ENCODE measurements at places on chromosomes 16 and 17.

GRCh38 chr16:12532871-12533610, 270.6 kb downstream of the CPPED1 start:
- peak; percentile 70 for DNase-seq

DNA sequence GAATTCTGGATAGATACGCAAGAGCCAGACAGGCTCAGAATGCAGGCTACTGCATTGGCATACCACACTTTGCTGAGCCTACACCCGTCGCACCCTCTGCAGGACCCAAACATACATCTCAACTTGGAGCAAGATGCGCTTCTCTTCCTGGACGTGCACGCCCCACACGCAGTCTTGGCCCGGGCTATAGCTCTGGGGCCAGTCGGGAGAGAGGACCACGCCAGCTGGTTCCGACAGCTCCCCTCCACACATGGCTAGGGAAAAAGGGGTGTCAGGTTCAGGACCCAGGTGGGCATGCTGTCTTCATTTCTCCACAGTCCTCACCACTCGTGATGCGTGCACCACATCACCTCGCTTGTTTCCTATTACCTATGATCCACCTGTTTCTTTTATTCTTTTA, 15.1 kb upstream of the CDIPT start:
- no peak for DNase-seq

GRCh38 chr17:61491981-61492380, 39.8 kb downstream of the TBX4 start:
- DNase-seq, result no peak

DNA sequence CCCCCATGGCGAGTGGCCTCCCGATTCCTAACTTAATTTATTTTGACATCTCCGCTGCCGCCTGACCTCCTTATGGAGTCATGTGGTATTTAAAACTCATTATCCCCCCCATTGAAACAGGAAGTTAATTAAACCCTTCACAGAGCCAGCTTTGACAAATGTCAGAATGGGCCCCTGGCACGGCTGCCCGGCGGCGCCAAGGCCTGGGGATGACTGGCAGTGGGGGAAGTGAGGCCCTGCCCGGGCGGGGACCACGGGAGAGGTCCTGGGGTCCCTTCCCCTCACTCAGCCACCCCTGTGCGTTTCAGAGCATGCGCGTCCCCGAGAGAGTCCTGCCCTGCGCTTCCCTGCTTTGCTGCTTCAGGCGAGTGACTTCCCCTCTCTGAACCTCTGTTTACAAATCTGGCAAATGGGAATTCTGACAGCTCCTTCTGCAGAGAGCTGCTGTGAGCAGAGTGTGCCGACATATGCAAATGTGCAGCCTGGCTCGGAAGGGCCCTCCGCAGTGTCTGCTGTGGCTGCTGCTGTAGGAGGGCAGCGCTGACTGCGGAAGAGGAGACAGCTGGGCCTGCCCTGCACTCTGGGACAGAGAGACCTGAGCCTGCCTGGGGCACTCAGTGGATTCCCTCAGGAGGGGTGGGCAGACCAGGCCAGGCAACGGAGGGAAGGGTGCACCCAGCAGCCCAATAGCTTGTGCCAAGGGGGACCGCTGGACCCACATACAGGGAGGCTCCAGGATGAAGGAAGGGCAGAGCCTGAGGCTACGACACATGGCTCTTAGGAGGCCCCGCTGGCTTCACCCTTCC, 4.4 kb upstream of the ZFPM1 start:
- no peak for DNase-seq

GRCh38 chr16:68232335-68232734, 3.6 kb downstream of the ESRP2 start:
- DNase-seq, result no peak

GRCh38 chr16:12898551-12898950, 2.8 kb upstream of the SHISA9 start:
- DNase-seq, result no peak

DNA sequence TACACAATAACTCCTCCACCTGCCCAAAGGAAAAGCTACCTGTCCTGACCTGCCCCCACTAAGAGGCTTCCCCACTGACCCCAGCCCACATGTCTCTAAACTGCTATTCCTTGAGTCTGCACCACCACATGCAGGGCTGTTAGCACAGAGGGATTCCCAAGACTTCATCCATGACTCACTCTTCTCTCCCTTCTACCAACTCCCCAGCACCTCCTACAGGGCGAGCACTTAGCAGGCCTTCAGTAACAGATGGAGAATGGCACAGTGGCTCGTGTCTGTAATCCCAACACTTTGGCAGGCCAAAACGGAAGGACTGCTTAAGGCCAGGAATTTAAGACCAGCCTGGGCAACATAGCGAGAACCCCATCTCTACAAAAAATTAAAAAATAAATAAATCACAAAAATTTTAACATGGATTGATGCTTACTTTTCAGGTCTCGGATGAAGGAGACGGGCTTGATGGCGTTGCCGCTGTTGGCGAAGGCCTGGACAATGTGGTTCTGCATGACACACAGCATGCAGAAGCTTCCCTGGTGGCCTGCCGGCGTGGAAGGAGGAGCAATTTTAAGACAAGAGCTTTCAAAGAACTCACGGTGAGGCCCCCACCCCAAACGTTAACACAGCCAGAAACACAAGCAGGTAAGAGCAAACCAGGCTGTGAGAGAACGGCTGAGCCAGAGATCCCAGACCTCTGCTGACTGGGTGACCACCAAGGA, 12.0 kb downstream of the USP36 start:
- DNase-seq, result peak; percentile 59

DNA sequence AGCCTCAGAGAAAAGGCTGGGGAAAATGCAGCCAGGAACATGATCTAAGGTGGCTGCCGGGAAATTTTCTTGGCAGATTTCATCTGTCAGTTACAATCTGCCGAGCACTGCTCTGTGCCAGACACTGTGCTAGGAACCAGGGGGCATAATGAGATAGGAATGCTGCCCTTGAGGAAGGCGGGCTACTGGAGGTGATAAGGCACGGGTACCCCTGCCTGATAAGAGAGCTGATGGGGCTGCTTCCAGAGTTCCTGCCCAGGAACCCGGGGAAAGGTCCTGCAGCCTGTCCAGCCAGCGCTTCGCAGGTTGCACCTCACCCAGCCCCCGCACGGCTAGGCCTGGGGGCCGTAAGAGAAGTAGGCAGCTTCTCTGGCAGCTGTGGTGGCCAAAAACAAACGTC, 3.1 kb downstream of the SCNN1G start:
- DNase-seq, result no peak

GRCh38 chr17:49548506-49549310, 27.0 kb upstream of the NXPH3 start:
- DNase-seq, result peak; percentile 43

- no peak for DNase-seq
Measured at GRCh38 chr16:30088237-30088831, 3.4 kb downstream of the TBX6 start.

GRCh38 chr17:21125862-21126261, 902 bp upstream of the DHRS7B start:
- DNase-seq, result peak; percentile 60

- no peak for DNase-seq
Measured at GRCh38 chr16:11501632-11502031, 85.1 kb downstream of the LITAF start.

DNA sequence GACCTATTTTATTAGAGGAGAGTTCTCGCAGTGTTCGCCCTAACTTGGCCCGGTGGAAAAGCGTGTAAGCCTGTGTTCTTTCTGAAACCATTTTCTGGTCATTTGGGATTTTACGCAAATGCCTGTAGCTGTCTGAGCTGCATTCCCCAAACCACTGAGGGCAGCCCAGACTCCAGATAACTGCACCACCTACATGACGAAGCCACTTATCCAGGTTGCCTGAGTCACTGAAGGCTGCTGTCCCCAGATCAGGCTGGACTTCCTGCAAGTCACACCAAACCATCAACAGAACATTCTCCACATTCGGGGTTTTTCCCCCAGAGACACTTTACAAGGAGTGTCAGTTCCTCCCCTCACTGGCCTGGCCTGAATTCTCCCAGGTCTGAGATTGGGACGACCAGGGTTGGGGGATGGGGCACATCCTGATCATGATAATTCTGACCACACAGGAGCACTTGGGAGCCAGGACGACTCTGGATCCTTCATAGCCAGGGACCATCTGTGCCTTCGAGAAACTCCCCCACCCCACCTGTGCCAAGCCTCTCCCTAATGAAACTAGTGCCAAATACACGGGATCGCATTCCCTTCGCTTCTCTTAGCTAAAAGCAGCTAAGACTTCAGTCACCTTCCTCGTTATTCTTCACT, 2.3 kb downstream of the RPRML start:
- DNase-seq, result no peak

GRCh38 chr17:16036261-16036660, 36.6 kb downstream of the TTC19 start:
- no peak for DNase-seq

DNA sequence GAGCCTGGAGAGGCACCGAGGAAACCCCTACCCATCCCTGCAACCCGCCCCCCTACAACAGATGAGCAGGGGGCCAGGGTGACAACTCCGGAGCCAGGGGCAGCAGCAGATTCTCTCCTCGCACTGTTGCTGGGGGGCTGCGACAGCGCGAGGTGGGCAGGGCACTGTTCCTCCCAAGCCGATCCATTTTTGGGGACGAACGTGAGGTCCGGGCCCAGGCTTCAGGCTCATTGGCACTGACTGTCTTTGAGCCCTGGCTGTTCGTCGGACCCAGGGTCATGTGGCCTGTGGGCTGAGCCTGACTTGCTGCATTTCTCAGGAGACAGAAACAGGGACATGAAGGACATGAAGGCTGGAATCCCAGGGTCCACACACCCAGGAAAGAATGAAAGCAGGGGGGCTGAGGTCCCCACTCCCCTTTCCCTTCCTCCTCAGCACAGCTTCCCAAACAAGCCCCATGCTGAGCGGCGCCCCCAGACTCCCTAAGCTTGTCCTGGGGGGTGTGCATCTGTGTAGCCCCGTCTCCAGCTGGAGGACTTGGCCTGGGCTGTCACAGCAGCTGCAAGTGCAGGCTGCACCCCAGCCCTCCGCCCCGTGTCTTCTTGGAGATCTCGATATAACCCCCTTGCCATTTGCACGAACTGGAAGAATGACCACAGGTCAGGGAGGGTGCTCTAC, 18.7 kb downstream of the CEP295NL start:
- DNase-seq, result no peak

GRCh38 chr17:15663176-15663575, 20.9 kb downstream of the TRIM16 start:
- no peak for DNase-seq

- DNase-seq, result no peak
Measured at GRCh38 chr17:2878751-2879254, 82.6 kb downstream of the RAP1GAP2 start.

- no peak for DNase-seq
Measured at GRCh38 chr16:82181461-82182185, 11.6 kb upstream of the MPHOSPH6 start.

DNA sequence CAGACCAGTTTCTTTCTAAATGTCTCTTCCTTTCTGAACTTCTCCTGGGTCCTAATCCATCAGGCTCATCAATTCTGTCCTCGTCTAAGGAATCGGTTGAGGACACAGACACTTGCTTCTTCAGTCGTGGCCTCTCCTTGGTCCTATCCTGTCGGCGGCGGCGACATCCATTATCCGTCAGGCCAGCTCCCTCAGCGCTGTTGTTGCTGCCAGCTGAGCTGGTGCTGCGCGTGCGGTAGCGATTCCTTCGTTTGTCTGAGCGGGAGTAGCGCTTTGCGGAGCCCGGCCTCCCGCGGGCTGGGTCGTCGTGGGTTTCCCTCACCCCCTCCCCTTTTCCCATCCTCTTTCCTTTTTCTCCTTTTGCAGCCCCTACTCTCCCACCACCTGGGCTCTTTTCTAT, 3.8 kb downstream of the SMG6 start:
- no peak for DNase-seq

GRCh38 chr16:28936784-28937155, 5.0 kb downstream of the CD19 start:
- no peak for DNase-seq

DNA sequence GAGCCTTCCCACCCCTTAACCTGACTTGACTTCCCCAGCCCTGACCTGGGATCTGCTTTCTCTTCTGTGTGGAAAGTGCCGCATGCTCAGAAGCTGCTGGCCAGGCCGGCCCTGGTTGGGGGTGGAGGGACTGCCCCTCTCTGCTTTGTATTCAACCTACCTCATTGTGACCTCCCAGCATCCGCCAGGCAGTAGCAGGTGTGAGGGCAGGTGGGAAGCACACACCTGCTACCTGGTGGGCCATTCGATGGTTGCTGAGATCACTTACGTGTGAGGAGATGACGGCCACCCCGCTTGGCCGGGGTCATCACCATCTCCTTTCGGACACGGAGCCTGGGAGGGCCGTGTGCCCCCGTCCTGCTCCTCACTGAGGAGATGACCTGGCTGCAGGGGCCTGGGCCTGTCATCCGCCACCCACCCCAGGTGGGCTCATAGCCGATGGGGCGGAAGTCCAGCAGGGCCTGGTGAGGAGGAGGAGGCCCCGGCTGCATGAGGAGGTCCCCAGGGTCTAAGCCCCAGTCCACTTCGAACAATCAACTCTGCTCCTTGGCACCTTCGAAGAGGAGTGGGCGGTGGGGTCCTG, 7.1 kb downstream of the CPNE7 start:
- no peak for DNase-seq

GRCh38 chr16:85077039-85077438, 35.2 kb downstream of the CIBAR2 start:
- DNase-seq, result no peak

DNA sequence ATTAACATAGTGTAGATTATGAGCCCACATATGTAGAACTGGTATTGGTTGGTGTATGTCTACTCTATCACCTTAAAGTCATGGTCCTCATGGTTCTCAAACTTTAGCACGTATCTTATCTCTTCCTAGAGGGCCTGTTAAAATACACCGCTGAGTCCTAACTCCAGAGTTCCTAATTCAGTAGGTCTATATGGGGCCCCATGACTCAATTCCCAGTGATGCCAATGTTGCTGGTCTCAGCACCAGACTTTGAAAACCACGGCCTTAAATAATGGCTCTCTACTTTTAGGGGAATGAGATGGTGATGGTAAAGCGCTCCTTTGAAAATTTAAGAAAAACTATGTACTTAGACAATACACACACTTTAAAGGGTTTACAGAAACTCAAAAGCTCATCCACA, 36.6 kb downstream of the SMURF2 start:
- DNase-seq, result no peak

DNA sequence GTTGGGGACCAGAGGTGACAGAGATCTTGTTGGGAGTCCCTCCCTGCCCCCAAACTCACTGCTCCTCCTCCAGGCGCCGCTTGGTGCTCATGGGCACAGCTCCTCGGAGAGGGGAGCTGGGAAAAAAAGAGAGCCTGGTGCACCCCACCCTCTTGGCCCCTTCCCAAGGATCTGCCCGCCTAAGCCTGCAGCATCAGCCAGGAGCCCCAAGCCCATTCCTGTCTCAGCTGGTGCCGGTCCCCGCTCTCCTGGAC, 400 bp downstream of the HCFC1R1 start:
- peak; percentile 66 for DNase-seq

GRCh38 chr16:57764341-57765159, 29.0 kb downstream of the KATNB1 start:
- DNase-seq, result peak; percentile 65
